ENCODE measurements at places on chromosomes 11 and 22.

DNA sequence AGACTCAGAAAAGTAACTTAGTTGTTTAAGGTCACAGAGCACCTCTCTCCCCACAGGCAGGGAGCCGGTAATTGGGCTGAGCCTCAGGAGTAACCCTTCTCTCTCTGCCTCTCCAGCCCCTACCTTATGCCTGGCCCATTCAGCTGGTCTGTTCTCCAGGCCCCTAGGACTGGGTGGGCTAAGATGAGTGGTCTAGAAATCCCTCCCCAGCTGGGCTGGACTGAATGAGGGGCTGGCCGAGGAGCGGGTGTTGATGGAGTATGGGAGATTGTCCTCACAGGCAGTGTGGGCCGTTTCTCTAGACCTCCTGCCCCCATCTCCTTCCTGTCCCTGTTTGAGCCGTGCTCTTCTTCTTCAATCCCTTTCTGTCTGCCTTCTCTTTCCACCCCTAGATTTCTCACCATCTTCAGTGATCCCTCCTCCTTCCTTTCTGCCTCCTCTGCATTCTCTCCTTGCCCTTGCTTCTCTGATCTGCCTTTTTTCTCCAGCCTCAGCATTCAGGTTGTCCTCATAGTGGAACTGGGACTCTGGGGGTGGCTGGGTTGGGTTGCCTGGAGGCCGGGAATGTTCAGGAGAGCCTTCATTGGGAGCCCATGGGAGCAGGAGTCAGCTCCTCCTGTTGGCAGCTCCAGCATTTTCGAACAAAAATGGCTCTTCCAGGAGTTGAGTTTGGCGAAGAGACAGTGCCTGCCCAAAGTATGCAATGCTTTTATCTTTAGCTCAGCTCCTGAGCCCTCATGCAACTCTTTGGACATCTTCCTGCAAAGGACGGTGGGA, 7.6 kb downstream of the ST3GAL4 start:
- DNase-seq: no peak

DNA sequence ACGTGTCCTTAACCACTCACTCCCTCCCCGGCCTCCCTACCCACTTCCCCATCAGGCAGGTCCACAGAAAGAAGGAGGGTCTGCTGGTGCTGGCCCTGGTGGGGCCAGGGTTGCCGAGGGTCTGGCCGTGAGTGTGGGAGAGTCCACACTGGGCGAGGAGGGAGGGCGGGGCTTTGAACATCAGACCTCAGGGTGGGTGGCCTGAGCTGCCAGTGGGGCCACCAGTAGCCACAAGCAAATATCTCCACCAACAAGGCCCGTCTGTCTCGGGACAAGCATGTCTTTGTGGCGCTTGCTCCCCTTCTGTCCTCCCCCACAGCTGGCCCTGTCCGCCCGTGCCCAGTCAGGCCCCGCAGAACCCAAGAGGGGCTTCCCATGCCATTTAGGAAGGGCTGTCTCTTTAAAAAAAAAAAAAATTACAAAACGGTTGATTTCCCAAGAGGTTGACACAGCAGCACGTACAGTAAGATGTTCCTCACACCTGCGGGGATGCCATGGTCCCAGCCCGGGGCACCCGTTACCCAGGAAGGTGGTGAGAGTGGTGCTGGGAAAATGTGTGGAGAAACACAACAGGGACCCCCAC, 17.7 kb upstream of the TALDO1 start:
- no peak for DNase-seq

DNA sequence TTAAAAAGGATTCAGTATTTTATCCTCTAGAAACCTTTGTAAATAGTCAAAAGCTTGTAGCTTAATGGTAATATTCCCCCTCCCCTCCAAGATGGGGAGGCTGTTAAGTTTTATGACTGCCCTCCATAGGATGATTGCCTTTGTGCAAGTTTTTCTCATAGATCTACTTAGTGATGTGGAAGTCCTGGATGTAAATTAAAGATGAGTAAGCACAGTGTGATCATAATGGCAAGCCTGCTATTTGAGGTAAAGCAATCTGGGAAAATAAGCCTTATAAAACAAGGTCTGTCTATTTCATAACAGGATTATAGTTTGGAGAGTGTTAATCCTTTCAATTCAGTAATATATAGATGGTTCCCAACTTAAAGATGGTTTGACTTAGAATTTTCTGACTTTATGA, 216.3 kb downstream of the DDX10 start:
- no peak for DNase-seq

DNA sequence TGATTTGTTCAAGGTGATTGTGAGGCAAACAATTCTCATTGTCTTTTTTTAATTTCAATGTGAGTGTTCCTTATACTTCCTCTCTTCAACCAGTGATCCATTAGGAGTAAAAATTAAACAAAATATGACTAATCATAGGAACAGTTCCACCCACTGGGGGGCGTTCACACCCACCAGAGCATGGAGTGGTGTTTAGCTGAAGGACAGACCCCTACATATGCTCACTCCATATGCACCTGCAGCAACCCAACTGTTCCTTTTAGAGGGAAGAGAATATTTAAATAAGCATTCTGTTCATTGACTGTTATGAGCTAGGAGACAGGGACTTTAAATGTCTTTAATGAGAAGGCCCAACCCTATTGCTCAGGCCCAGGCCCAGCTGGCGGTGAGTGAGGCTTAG, 78.7 kb upstream of the DRD2 start:
- DNase-seq: no peak

DNA sequence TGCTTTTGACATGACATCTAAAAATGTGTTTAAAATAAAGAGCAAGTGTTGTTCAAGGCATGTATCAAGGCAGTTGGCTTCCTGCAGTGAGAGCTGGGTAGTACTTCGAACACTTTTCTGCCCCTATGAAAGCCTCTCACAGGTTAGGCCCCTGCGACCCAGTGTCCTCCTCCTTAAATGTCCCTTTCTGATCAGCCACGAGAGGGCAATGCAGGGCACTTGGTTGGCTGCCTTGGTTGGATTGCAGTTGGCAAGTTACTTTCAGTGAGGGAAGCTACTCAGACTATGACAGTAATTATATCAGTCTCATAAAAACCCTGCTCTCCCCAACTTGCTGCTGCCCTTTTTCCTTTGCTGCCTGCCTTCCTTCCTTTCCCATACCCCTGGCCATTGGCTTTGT, 743.8 kb downstream of the NTM start:
- no peak for DNase-seq

DNA sequence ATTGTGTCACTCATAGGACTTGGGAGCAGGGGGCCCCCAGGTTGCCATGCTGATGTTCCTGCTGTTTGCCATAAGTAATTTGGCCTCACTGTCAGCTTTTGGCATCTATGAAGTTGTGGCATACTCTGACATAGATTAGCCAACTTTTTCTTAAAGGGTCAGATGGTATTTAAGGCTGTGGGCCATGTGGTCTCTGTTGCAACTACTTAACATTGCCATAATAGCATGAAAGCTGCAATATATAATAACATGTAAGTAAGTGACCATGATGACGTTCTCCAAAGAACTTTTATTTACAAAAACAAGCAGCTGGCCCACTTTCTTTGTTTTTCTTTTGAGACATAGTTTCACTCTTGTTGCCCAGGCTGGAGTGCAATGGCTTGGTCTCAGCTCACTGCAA, 2.2 kb upstream of the TMEM216 start:
- no peak for DNase-seq

DNA sequence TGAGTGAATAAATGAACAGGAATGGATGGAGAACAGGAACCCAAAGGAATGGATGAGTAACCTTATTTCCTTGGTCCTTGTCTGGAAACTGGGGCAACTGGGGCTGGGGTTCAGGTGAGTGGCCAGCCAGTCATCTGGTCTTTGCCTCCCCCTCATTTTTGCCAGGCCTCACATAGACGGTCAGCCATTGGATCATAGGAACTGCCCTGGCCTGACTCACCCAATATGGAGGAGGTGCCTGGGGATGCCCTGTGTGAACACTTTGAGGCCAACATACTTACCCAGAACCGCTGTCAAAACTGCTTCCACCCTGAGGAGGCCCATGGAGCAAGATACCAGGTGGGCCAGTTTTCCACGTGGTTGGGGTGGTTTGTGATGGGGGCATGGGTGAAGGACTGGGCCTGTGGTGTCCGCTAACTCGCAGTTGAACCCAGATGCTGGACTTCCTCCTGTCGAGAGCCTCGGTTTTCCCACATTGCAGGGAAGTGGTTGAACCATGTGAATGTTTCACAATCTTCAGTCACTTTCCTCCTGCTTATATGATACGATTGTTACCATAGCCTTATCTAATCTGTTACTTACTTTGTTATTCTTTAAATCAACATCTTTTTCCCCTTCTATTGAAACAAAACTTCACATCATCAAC, 4.4 kb downstream of the TRIOBP start:
- DNase-seq: no peak

- DNase-seq: no peak
Measured at GRCh38 chr11:20671856-20672546, 2.6 kb downstream of the NELL1 start.

- no peak for DNase-seq
Measured at GRCh38 chr11:26283852-26284408, 48.0 kb upstream of the ANO3 start.

DNA sequence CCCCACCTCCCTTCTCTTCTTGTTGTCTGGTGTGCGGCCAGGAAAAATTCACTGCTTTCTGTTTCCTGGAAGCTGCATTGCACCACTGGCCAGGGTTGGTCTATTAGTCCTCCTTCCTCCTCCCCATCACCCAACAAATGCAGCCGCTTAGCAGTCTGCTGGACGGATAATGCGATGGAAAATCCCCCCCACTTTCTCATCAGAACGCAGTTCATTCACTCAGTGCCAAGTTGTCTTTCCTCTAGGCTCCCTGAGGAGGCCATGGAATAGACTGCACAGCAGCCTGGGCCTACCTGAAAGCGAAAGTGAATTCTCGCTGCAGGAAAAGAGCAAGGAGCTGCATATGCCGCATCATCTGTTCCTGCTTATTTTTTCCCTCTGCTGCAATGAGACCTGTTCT, 513.6 kb downstream of the METTL15 start:
- no peak for DNase-seq

GRCh38 chr22:23220485-23221350, 40.4 kb downstream of the BCR start:
- peak; percentile 35 for DNase-seq

DNA sequence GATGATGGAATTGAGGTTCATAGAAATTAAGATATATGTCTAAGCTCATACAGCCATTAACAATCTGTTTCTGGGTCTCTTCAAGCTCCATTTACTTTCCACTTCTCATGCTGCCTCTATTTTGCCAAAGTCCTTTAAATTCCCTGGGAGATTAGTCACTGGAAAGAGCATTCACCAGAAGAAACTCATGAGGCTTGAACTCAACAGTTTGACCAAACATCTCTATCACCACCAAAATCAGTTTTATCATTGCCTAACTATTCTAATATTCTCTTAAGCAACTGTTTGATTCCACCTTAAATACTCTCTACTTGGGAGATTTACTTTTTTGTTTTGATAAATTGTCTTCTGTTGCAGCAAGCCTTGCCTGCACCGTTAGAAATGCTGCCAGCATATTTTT, 881.3 kb downstream of the KCNA4 start:
- no peak for DNase-seq

GRCh38 chr11:124863137-124863825, 2.0 kb upstream of the ROBO3 start:
- no peak for DNase-seq

DNA sequence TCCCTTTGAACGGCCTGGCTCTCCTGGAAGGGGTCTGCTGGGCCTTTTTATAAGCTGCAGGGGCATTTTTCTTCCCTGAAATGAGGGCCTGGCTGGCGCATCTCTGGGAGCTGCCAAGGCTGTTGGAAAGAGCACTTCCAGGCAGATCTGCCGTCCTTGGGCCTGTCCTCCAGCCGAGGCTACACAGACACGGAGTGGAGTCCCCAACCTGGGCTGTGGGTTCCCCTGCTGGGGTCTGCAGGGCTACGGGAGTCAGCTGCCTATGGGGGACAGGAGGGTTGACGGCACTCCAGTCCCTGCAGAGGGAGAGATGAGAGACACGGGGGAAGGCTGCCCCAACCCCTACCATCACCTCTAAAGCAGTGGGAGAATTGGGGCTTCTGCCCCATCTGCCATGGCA, 606.6 kb downstream of the TBC1D22A start:
- no peak for DNase-seq

GRCh38 chr11:56932572-56933220, 56.0 kb upstream of the OR5AK2 start:
- DNase-seq: no peak

DNA sequence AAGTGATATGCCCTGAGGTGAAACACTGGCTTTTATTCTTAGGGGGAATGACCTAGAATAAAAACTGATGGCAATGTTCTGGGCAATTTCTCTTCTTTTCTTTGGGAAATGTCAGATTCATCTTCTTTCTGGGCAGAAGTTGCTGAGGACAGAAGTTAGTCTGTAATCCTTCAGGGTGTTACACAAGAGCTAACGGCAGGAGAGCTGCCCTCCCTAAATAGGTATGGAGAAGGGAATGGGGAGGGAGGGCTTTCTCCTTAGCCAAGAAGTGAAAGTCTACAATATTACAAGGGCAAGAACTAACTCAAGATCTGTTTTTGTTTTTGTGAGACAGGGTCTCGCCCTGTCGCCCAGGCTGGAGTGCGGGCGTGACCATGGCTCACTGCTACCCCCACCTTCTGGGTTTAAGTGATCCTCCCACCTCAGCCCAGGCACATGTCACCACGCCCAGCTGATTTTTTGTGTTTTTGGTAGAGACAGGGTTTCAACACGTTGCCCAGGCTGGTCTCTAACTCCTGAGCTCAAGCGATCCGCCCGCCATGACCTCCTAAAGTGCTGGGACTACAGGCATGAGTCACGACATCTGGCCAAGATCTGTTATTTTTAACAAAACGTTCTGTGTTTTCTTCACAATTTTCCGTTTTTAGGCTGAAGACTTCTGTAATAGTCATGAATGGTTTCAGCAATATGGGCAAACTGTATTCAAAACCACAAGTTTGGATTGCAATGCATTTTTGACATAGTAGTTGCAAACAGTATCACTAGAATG, 7.2 kb downstream of the PIWIL4 start:
- DNase-seq: no peak

- DNase-seq: no peak
Measured at GRCh38 chr22:19321757-19322156, 30.2 kb upstream of the CLTCL1 start.

DNA sequence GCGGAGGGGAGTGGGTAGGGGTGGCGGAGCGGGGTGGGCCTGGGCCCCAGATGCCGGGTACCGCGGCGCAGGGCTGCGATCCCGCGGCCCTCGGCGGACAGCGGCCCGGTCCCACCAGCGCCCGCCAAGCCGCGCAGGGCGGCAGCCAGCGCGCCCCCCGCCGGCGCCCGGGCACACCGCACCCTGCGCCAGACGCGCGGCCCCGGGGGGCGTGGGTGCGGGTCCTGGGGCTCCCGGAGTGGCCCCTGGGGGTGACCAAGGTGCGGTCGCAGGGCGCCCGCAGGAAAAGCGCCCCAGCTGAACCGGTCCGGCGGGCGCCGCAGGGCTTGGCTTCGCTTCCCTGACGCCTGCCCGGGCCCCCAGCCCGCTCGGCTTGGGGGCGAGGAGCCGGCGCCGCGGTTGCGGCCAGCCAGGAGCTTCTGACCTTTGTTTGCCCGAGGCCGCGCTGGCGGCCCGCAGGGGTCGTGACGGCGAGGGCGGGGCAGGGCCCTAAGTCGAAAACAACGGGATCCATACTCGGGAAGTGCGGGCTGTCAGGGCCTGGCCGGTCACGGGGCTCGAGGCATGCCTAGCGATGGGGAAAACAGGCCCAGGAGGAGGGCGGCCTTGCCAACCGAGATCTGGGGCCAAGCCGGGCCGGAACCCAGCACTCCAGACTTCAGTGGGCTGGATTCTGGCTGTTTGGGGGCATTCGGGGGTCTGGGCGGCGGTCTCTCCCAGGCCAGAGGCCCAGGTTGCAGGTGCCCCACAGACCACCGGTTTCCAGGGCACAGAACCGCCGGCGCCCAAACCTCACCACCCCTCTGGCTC, 581 bp upstream of the AP5B1 start:
- DNase-seq: no peak

Data from CD4-positive, alpha-beta T cell treated with Interleukin-6 at 100 ng/mL for 8 hours (primary cell).